Left hindlimb (tissue), 1 donor: ENCODE measurements at places on chromosomes 7 and 10.

DNA sequence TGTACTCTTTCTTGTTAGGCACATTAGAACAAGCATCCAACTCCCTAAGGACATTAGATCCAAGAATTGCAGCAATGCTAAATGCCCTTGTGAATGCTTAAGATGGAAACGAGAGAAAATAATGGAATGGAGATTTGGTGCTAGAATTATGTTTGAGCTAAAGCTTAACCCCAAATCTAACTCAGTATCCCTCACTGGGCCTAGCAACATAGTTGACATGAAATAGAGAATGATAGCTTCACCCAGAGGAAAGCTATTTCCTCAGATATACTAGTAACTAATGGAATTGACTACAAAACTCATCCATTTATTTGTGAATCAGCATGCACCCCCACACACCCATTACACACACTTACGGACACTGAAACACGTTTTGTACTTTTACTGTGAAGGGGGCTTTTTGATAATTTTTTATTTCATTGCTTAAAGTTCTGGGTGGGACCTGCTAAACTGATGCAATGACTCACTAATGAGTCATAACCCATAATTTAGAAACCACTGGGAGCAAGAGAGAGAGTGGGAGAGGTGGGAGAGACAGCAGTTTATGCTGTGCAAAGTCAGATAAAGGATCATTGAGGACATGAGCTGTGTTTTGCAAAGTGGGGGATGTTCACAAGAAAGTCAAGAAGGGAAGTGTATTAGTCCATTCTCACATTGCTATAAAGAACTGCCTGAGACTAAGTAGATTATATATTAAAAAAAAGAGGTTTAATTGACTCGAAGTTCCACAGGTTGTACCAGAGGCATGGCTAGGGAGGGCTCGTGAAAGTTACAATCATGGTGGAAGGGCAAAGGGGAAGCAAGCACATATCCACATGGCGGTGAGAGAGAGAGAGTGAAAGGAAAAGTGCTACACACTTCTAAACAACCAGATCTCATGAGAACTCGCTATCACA lies 382.7 kb downstream of the SFMBT2 start:
- no peak for DNase-seq

- no peak for DNase-seq
These were observed 997.2 kb upstream of the GHITM start for GRCh38 chr10:83142074-83142563.

- DNase-seq, result no peak
These were observed 690.6 kb downstream of the LRMDA start for GRCh38 chr10:76122056-76122455.

GRCh38 chr10:115129752-115130151 lies 36.6 kb downstream of the ATRNL1 start:
- DNase-seq, result no peak

- DNase-seq, result no peak
These were observed 52.9 kb downstream of the ELMO1 start for GRCh38 chr7:37395618-37396259.

DNA sequence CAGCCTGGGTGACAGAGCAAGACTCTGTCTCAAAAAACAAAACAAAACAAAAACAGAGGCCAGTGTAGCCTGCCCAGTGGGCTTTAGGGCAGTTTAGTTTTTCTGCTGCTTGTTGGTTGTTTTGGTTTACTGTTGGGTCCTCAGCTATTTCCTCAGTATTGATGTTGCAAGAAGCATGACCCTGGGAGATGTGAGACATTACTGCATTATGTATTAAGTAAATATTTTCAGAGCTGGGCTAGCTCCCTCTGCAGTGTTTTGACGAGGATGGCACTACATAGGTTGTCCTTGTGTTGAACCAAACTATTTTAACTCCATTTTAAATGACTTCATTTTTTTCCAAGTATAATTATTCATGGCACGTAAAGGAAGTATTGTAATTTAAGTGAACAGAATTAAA lies 4.8 kb downstream of the AKAP9 start:
- DNase-seq, result no peak

- no peak for DNase-seq
These were observed 82.9 kb downstream of the KIAA1549 start for GRCh38 chr7:138898255-138898654.
